ENCODE measurements at places on chromosomes 5 and 9.

DNA sequence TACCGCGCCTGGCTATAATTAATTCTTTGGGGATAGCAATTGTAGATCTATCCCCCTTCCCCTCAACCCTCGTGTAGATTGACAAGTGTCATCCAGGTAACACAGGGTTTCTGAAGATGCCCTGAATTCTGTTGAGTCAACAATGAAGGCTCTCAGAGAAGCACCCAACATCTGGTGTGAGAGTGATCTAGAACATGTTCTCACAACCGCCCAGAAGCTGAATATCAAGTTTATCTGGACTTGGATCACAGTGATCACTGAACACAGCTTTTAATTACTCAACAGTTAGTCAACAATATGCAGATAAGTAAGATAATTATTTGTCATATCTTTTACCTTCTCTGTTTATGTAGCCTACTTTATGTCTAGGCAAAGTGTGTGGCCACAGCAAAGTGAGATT, 204.2 kb upstream of the RGMB start:
- no peak for DNase-seq

DNA sequence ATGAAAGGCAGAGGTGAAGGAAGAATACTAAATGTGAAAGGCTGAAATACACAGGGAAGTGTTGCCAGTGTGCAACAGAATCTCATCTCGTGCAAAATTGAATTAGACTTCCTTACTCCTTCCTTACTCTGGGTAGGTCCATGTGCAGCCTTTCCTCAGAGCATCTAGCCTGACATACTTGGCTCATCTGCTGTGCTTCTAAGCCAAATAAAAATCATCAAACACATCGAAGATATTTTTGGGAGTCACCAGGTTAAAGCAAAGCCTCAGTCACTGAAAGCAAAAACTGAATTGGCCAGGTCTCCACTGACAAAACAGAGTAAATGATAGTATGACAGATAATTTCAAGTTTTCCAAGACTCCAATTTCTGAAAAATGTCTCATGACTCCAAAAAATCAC, 19.3 kb downstream of the STARD4 start:
- no peak for DNase-seq

DNA sequence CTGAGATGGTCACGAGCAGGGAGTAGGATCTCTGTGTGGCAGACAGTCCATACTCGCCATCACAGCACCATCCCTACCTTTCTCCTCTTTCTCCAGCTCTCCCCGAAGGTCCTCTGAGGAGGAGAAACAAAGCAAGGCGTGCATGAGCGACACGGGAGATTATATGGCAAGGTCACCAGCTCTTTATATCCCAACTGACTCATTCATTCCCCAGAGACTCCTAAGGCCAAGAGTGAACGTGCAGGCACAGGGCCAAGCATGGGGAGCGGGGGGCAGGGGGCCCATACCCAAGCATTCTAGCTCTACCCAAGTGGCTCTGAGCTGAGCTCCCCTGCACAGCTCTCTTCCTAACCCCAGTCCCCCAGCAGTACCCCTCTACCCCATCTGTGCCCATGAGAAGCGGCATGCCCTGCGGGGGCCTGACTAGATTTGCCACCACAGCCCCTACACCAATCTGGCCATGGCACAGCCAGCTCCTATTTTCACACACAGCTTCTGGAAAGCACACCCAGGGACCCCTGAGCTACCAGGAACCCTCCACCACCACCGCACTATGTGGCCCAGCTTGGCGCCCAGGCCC, 6.8 kb downstream of the TRIM7 start:
- DNase-seq: no peak

DNA sequence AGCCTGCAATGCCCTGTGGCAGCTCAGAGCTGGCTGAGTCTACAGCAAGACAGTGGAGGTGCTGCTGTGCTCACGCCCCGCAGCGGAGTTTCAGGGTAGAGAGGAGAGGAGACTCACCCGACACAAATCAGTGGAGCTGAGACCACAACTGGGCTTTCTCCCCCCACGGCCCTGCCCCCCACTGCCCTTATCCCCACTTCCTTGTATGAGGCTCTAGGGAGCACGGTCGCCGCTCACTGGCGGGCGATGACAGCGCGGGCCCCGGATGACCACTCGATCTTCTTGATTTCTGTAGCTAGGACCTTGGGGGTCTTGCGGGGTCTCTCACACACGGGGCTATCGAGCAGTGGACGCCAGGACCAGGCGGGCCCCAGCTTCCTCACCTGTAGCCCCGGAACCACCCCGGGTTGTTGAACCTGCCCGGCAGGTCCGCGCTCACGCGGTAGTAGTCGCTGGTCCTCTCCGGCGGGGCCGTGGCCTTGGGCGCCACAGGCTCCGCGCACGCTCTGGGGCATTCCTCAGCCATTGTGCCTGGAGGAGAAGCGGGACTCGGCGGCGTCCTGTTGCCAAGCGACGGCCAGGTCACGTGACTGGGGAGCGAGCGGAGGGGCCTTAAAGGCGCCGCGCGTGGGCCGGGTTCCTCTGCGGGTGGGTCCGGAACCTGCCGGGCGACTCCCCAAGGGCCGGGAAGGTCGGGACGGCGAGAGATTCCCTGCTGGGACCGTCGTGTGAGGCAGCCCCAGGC, 984 bp upstream of the MRPS2 start:
- DNase-seq: peak; percentile 87
